ENCODE measurements at places on chromosomes 2 and 18.
A peak's percentile ranks its signal among the peaks of the same experiment; 100 is the strongest.

- DNase-seq: no peak
Measured at GRCh38 chr18:49015886-49016647, 65.3 kb upstream of the SMAD7 start.

DNA sequence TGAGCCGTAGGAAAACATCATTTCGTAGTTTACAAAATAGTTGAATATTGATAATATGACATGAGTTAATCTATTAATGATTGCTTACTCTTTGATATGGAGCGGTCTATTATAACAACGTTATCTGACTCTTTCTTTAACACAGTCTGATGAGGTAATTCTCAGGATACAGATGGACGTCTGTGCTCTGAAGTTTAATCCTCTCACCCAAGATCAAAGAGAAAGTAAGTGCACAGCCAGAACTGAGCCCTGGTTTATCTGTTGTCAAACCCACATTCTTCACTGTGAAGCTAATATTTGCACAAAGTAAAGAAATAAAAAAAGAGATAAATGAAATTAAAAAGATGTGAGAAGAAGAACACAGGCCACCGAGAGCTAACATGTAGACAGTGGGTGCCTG, 190.9 kb upstream of the COPS8 start:
- no peak for DNase-seq

DNA sequence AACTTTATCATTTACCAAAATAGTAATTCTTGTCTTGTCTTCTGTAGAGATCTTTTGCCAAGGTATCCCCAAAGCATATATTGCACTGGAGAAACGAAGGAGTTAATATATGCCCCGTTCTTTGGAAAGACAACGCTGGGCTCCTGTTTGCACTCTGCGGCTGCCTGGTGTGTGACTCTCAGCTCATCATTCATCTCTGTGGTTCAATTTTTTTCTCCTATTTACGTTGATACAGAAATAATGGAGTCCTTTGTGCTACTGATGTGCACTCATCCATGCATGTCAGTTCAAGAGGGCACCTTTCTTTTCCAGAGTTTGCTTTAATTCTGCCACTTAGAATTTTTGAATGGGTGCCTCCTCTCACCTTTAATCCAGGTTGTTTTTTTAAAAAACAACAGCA, 655.5 kb downstream of the DCDC2C start:
- no peak for DNase-seq

DNA sequence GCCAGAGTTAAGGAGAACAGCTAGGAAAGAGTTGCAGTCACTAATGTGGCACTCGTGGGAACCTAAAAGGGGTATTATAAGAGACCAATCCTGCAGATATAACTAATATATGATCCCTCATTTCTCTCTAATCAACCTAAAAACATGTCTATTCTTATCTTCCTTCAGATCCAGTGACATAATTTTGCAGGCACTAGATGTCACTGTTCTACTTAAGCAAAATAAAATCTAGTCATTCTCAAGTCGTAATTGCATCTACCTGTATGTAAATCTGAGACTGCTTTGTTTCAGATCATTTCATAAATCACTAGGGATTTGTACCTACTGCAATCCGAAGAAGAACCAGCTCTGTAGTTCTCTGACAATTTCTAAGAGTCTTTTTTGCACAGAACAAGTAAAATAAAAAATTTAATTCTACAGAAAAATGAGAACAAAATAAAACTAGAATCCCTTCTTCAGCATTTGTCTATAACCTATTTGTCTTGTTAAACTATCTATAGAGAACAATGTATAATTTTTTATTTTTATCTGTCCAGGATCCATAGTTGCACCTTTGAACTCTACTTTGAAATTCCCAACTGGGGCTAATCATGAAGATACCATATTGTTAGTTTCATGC, 56.5 kb upstream of the ERBB4 start:
- no peak for DNase-seq

- no peak for DNase-seq
Measured at GRCh38 chr2:52918551-52918950, 849.1 kb upstream of the CHAC2 start.

- DNase-seq: no peak
Measured at GRCh38 chr2:240582781-240583180, 3.8 kb upstream of the CAPN10 start.

GRCh38 chr2:156192468-156192867, 140.1 kb downstream of the NR4A2 start:
- no peak for DNase-seq

- DNase-seq: no peak
Measured at GRCh38 chr2:176647325-176648165, 378.3 kb downstream of the MTX2 start.

GRCh38 chr2:119338826-119339561, 27.6 kb downstream of the C2orf76 start:
- peak; percentile 44 for DNase-seq

- no peak for DNase-seq
Measured at GRCh38 chr2:182207049-182207746, 219.6 kb downstream of the PDE1A start.

DNA sequence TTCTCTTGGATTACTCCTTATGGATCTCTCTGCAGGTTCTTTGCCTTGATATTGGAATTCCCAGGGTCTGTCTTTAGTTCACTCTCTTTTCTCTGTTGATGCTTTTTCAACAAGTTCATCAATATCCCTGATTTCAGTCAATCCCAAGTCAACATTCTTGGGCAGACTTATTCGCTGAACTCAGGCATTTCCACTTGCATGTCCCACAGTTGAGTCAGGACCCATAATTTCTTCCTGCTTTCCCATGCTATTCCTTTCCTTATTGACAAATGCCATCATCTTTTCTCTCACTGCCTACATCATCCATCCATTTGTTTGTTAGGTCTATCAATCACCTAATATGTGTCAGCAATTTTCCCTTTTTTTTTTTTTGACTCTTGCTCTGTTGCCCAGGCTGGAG, 11.6 kb downstream of the GPD2 start:
- DNase-seq: no peak

DNA sequence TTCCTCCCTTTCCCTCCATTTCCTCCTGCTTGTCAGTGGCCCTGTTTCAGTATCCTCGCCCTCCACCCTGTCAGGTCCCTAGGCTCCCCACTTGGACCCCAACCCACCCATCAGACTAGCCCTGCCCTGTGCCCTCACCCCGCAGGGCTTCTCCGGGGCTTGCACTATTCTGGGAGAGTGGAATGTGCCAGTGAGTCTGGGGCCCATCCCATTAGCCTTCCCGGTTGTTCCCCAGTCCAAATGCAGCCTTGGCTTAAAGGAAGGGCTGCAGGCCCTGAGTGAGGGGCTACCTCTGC, 45.5 kb downstream of the MYO7B start:
- no peak for DNase-seq

DNA sequence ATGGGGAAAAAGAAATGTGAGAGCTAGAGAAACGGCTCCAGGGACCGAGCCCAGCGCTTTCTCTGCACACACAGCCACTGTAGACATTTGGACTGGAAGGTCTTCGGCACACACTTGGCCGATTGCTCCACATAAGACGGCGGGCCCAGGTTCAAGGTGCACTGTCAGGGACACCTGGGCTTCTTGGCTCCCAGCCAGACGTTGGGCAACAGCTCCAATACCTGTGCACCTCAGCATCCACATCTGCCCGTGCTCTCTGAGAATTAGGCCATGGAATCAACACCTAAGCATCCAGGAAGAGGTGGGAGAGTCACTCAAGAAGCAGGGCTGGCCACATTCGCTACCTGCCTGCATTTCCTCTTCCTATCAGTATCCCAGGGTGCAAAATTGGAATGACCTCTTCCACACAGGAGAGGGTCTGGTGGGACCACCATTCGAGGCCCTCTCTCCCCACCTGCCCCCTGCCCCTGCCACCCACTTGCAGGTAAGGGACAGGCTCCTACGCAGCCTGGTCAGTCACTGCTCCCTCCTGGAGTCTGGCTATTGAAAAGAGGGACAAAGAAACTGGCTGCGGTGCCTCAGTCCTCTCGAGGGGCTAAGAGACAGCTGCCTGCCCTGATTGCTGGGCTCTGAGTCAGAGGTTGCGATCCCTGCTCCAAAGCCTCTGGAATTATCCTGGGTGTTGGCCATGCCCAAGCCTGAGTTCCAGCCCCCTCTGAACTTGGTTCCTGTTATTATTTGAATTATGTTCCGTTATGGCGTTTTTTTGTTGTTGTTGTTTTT, 40.1 kb upstream of the TAF1B start:
- DNase-seq: no peak

- no peak for DNase-seq
Measured at GRCh38 chr2:176484838-176485237, 215.6 kb downstream of the MTX2 start.

DNA sequence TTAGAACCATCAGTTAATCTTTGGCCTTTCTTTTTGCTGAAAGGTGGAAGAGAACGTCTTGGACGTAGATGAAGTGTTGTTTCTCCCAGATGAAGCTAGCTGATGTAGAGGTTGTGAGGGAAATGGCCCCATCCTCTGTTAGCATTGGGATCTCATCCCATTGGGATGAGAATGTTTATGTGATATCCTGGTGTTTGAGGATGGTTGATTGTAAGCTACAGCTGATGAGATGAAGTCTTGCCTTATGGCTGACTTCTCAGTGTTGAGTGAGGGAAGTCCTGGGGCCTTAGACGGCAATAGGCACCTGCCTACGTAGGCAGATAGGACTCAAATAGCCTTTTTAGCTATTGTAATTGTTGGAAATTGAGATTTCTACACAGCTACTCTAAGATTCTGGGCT, 211.3 kb downstream of the MYCN start:
- no peak for DNase-seq
